ENCODE measurements at places on chromosomes 7 and 10.

GRCh38 chr7:31890198-31890597 lies 180.0 kb downstream of the PDE1C start:
- no peak for DNase-seq

DNA sequence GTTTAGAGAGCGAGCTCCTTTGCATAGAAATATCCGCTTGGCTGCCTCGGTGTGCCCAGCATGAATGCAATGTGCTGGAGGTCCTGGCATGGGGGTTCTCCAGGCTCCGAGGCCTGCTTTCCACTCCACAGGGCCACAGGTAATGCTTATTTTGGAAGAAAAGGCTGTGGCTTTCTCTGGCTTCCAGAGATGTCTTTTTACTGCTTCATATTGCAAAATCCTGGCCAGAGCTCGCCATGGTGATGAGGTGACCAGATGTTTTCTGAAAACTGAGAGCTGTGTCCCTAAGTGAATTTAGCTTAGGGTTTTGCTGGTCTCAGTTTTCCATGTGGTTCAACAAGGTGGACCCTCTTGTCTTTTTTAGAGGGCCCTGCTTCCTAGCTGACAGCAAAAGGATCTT lies 65.2 kb downstream of the BMPER start:
- no peak for DNase-seq

- DNase-seq, result peak; percentile 38
Observed at GRCh38 chr10:43265799-43266721, 805 bp downstream of the RASGEF1A start.

- DNase-seq, result no peak
Observed at GRCh38 chr7:115133248-115133647, 211.4 kb downstream of the MDFIC start.

DNA sequence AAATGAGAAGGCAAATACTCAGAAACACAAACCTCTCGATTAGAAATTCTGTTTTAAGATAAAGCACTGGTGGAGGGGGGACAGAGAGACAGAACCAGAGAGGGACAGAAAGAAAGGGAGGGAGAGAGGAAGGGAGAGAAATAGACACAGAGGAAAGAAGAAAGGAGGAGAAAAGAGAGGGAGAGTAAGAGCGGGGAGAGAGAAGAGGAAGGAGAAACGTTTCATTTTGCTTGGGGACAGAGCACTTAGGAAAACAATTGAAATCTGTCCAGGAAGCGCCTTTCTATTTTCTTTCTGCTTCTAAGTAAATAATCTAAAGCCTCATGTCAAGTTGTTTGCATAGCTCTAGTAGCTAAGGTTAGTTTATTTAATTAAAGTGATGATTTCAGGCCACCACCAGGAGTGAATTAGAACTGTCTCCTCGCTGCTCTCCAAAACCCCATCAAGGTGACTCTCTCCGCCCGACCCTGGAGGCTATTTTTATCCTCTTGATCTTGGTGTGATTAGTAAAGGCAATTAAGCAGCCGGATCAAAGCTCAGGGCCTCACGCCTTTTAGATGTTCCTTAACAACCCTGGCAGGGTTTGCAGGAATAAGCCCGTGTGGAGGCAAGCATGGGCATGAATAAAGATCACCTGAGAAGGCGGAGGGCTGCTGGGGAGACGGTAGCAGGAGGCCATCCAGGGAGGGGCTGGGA lies 73.4 kb upstream of the INSIG1 start:
- DNase-seq, result no peak

DNA sequence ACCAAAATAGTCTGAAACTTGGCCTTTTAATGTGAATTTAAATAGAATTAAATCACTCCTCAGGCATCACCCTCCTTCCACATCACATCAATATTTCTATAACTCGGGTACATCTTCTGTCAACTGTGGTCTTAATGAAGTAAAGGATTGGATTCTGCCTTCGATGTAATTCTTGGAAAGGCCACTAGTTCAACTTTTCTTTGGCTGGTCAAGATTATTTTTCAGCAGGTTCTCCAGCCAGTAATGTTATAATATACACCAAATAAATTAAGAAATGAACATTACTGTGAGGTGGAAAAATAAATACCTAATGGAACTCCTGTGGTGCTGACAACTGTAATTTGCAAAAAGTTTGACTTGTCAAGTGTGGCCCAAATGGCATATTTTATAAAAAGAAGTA lies 9.7 kb upstream of the SLC16A9 start:
- DNase-seq, result no peak

- DNase-seq, result no peak
Observed at GRCh38 chr7:140275069-140275965, 98.5 kb upstream of the KDM7A start.

GRCh38 chr10:42878821-42879195 lies 96.2 kb downstream of the BMS1 start:
- DNase-seq, result no peak

All from thyroid gland (tissue), 4 donors.